ENCODE measurements at places on chromosomes 2 and 18.

DNA sequence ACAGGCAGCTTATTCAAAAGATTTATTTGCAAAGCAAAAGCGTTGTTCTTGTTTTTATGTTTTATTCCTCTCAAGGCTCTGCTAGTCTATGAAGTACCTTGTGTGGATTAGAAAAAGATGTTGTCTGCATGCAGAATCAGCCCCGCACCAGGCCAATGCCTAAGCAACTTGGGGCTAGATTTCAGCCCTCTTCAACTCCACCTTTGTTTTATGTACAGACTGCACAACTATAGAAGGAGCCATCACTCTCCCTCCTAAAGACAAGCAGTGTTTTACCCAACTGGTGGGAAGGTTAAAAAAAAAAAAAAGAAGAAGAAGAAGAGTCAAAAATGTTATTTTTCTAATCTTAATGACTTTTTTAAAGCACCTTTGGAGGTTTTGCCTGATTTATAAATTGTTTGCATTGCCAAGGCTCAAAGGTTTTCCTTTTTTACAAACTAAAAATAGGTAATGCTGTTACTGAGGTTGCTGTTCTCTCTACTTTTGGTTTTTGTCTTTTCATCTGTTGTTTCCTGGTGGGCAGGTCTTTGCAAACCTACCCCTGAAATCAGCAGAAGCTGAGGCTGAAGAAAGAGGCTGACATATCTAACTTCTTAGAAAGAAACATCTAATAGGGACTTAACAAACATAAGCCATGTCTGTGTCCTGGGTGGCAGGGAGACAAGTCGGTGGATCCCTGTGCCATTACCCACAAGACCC, 164.0 kb downstream of the SLC39A10 start:
- DNase-seq = no peak

- peak; percentile 75 for DNase-seq
Measured at GRCh38 chr2:121071034-121071504, 213.9 kb downstream of the TFCP2L1 start.

DNA sequence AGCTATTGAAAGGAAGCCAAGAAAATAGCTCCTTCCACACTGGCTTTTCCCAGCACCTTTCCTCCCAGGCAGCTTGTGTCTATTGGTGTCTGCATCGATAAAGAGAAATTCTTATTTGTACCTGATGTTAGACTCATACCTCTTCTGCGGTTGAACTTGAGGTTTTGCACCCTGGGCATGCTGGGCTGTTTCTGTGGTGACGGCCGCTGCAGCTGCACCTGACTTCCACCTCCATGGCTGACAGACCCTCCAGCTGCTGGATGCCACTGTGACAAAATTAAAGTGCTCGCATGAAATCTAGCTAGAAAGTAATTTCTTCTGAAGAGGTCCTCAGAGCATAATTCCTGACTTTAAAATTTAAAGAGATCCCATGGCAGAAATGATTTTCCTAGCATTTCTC, 6.6 kb downstream of the FECH start:
- DNase-seq = no peak

DNA sequence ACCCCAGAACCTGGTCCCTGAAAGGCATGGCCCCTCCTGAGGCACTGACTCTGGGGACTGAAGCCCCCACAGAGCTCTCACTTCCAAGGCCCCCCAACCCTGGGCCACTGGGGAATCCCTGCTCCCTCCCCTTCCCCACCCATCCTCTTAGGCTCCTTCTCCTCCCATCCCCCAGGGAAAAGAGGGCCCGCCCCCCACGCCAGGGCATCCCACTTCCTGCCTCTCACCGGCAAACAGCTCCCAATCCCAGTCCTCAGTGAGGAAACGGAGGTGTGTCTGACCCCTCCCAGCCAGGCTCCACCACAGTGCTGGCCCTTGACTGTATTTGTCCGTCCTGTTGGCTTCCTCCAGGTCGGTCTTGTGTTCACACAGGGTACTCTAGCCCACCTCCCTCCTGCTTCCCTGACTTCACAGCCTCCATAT, 35.0 kb upstream of the PTMA start:
- DNase-seq = no peak

GRCh38 chr2:142008135-142008744, 122.6 kb downstream of the LRP1B start:
- no peak for DNase-seq

- no peak for DNase-seq
Measured at GRCh38 chr18:58785171-58785805, 79.4 kb upstream of the ZNF532 start.

GRCh38 chr2:190835303-190835930, 45.2 kb upstream of the GLS start:
- no peak for DNase-seq

GRCh38 chr18:49241852-49242251, 218.6 kb downstream of the DYM start:
- no peak for DNase-seq

GRCh38 chr2:97844311-97844859, 131.0 kb downstream of the ZAP70 start:
- DNase-seq = no peak

GRCh38 chr18:61352611-61353010, 19.4 kb downstream of the CDH20 start:
- no peak for DNase-seq

DNA sequence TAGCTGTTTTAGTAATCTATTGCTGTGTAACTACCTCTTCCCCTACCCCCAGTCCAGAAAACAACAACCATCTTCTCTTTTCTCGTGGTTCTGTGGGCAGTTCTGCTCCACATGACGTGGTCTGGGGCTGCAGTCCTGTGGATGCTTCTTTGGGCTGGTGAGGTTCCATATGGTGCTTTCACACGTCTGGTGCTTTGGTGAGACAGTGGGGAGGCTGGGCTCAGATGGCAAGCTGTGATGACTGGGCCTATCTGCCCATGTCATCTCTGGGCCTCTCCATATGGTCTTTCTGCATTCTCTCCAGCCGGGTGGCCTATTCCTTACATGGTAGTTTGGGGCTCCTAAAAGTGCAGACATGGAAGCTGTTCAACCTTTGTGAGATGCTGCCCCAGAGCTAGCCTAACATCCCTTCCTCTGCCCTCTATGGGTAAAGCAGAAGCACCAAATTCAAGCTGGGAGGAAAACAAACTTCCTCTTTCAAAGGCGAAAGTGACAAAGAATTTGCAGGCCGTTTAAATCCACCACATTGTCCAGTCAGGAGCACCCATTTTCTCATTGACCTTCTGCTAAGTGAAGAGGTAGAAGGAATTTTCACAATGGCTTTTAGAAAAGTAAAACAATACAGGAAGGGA, 68.3 kb upstream of the IL1R1 start:
- DNase-seq = no peak

- DNase-seq = no peak
Measured at GRCh38 chr18:23593720-23594119, 7.4 kb upstream of the NPC1 start.

DNA sequence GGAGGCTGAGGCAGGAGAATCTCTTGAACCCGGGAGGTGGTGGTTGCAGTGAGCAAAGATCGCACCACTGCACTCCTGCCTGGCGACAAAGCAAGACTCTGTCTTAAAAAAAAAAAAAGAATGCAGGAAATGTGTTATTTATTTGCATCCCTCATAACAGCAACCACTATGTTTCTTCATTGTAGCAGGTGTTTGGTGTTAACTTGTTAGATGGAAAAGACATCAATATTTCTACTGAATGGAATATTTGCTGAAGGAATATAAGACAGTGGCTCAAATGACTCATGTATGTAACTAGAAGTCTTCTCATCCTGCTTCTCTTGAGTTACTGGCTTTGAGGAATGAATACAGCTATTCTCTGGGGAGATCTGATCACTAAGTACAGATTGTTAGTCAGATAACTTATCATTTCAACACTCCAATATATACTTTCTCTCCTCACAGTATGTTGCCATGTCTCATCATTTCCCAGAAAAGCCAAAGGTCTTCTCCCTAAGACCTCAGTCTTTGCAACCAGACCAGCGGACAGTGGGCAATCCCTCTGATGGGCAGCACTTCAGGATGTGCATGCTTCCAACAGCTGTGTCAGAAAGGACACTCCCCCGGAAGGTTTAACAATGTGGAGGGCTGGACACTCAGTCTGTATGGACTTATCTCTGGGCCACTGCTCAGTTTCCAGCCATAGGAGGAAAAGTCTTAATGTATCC, 104.4 kb upstream of the STK17B start:
- no peak for DNase-seq

DNA sequence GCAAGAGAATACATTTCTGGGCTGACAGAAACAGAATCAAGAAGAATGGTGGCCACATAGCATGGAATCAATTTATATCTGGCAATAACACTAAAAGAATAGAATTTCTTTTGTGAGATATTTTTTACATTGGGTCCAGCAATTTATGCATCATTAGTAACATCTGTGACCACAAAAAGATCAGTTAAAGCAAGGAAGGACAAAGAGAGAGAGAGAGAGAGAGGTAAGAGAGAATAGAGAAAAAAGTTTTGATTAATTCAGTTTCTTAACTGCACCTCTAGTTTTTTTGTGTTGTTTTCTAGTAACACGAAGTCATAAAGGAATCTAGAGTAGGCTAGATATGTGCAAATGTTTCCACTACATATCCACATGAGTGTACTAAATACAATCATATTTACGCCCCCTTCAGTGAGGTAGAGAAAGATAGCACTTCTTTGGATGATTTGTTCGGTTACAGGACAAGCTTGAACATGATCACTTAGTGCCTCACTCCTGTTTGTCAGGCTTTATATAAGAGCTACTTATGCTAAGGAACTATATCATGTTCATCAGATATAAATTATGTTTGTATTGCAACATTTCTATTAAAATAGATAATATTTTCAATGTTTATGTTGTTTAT, 247.4 kb upstream of the COL3A1 start:
- no peak for DNase-seq

DNA sequence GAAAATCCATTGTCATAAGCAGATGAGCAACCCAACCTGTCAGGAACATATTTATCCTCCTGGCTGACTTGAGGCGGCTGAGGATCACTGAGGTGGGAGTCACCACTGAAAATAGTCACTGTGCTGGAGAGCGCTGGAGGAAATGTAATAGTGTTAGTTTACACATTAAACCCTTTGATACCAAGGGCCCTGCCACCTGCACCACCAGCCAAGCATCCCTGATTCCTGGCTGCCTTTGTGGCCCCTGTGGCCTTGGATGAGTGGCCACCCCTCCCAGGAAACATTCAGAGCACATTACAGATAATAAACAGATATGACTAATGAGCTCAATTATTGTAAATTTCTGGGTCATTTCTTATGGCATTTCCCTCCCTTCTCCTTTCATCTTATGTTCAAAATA, 105.9 kb downstream of the LYPD1 start:
- DNase-seq = no peak

DNA sequence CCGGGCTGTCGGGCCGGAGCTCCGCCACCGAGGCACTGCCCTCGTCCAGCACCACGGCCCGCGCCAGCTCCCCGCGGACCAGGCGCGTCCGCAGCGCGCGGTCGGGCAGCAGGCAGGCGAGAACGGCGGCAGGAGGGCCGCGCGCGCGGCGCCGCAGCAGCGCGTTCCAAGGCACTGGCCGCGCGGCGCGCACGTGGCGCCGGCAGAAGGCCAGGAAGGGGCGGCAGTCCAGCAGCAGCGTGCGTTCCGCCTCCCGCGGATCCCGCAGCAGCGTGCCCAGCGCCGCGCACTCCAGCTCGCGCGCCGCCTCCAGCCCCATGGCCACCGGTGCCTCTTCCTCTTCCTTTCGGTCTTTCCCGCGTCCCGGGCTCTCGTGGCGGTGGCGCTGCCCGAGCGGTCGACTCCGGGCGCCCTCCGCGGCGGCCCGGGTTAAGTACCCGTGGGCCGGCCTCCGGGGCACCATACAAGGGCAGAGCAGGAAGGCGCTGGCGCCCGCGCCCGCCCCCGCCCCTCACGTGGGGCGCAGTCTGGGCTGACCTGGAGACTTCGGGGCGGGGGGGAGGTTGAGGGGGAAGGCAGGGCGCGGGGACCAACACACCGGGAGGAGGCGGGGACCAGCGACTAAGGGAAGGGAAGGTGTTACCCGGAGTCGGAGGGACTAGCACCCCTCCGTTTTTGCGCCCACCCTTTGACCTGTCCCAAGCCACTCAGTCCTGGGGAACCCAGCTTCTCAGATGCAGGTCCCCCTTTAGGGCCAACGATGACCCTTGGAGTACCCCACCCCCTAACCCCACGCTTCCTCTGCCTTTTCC, at the start of gene DUSP2:
Gene DUSP2, minus strand, starts transcription at position 405 of the 812 bp plus-strand sequence. Its CDS starts 86 bp downstream, at position 319.
- peak; percentile 96 for DNase-seq

DNA sequence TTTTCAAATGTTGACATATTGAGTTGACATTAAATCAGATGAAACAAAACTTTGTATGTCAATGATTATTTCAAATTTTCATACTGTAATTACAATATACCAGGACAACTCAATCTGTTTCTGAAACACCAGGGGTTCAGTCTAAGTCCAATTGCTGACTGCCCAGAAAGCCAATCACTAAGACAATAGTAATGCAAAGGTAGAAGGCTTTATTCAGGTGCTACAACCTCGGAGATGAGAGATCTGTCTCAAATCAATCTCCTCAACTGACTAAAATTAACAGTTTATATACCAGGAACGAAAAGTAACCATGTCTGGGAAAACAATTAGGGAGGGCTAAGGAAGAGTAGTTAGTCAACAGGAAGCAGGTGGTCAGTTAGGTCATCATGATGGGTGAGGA, 1400.4 kb downstream of the SUCLG1 start:
- DNase-seq = no peak

DNA sequence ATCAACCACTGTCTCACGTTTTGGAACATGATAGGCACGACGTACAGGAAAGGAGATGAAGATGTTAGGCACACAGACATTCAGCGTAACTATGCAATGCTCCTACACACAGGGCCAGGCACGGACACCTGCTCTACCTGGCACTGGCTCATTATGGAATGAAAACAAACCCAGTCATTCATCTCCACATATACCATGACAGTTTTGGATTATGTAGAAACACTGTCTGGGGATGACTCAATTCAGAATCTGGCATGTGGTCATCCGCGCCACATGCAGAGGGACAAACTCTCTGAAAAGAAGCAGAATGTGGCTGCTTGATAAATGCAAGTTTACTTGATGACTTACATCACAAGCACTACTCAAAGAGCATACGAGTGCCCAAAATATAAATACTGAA, 29.5 kb upstream of the NFU1 start:
- no peak for DNase-seq

DNA sequence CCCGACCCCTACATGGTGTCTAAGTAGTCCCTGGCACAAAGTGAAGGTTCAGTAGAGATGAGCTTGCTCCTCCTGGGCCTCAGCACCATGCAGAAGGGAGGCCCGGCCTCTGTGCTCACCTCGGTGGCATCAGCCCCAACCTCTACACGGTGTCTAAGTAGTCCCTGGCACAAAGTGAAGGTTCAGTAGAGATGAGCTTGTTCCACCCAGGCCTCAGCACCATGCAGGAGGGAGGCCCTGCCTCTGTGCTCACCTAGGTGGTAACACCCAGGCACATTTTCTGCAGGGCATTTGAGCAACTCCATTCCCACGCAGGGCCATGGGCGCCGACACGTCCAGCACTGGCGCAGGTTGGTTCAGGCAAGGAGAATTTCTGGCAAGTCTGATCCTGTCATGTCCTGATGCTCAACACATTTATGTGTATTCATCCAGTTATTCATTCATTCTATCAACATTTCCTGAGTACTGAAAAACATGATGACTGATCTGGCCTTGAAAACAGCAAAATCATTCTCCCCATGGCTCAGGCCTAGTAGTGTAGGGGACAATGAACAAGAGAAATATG, 408.2 kb upstream of the MYT1L start:
- DNase-seq = no peak

- DNase-seq = no peak
Measured at GRCh38 chr2:191152482-191153240, 1.9 kb upstream of the STAT4 start.

Measured in stimulated activated effector memory CD8-positive, alpha-beta T cell treated with anti-CD3 and anti-CD28 coated beads, Interleukin-12 subunit alpha, Interleukin-12 subunit beta, amount 100 ng/mL, for 72 hours (primary cell).